ENCODE measurements at places on chromosomes 1 and 21.

DNA sequence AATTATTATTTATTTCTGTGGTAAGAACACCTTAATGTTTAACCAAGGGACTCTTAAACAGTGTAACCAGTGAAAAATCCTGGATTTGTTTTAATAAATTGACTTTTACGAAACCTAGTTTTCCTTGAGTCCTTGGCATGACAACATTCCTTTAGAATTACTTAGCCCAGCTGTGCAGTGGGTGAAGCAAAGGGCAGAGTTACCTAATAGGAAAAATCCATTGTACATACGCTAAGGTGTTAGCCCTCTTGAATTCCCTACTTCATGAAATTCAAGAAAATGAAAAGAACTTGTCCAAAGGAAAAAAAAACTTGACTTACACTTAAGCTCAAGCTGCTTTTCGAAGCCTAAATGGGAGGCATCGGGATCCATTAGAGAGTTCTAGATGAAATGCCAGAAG, 852.0 kb upstream of the ADAMTS5 start:
- no peak for DNase-seq

GRCh38 chr1:183019139-183019740, 4.0 kb upstream of the LAMC1 start:
- no peak for DNase-seq

GRCh38 chr1:60535713-60536112, 462.1 kb upstream of the C1orf87 start:
- no peak for DNase-seq

DNA sequence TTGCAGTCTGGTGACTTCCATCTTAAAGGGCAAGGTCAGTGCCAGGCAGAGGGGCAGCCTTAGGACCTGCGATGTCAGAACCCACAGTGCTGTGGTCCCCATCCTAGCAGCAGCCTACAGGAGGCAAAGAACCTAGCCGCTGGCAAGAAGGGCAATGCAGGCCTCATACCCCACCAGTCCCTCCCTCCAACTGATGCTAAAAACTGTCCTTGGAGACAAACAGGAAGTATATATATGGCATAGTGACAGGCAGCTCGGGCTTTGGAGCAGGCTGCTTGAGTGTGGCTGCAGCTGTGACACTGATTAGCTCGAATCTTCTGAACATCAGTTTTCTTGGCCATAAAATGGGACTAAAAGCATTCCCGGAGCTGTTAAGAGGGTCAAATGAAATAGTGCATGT, 156.0 kb upstream of the VAMP3 start:
- no peak for DNase-seq

DNA sequence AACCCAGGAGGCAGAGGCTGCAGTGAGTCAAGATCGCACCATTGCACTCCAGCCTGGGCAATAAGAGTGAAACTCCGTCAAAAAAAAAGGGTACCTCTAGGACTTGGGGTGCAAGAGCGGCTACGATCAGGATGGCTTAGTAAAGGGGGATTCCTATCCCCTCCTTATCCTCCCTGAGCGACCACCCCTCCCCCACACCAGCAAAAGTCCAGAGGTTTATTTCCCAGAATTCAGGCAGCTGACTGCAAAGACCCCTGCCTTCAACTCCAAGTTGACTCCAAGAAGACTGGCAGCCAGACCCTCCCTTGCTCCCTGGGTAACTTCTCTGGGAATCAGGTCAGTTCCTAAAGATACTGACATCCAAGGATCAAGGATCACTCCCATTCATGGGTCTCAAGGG, 12.4 kb upstream of the PRDM16 start:
- no peak for DNase-seq

DNA sequence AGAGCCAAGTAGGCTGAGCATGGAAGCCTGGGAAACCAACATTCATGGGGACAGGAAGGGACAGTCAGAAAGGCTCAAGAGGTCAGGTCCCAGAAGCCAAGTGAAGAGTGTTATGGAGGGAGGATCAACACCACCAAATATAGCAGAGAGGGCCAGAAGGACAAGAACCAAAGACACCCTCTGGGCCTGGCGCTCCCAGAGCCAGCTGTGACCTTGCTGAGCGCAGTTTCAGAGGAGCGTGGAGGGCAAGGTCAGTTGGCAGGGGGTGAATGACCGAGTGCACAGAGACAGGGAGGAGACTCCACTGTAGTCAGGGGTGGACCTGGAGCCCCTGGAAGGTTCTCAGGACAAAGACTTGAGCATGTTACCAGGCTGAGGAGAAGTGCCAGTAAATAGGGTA, 4.4 kb upstream of the ASCL5 start:
- DNase-seq: no peak

GRCh38 chr1:84771895-84772294, 81.6 kb upstream of the SSX2IP start:
- DNase-seq: no peak

DNA sequence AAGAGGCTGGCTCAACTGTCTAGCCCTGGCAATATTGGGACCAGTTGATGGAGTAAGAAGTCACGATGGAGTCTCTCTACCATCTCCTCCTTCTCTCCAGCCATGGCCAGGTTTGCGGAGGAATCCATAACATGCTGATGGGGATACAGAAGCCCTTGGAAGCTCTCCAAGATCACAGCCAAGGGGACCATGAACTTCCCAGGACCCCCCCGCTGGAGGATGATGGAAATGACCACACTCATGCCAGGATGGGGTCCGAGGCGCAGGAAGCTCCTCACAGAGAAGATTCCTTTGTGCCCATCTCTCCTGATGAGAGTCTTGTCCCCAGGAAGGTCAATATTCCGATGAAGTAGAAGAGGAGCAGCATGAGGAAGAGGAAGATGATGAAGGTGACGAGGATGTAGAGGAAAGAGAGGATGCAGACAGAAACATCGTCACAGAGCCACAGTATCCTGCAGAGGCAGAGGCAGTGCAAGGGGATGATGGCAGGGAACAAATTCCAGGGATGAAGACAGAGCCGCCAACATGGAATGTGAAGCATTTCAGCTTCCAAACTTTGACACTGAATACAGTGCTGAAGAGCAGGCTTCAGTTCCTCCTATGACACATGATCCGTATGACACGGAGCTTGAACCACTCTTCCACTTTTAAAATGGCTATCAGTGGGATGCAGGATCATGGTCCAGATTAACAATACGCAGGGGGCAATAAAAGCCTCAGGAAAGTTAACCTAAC, 57.9 kb upstream of the EDN2 start:
- DNase-seq: no peak

- DNase-seq: no peak
Measured at GRCh38 chr1:228911225-228912210, 176.2 kb downstream of the RHOU start.

DNA sequence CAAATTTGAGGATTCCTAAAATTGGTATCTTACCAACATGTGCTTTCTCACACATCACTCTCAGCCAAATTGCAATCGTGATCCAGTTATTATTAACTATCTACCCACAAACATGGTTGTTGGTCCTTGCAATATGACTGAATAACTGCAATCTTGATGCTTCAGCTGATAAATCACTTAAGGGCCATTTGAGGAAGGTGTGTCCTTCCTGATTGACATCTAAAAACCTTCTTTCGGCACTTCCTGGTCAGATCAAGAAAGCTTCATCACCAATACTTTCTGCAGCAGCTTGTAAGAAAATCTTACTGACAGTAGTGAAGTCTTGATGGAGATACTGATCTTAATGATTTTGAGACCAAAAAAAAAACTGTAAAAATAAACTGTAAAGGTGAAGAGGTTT, 48.5 kb upstream of the KCTD3 start:
- DNase-seq: no peak

DNA sequence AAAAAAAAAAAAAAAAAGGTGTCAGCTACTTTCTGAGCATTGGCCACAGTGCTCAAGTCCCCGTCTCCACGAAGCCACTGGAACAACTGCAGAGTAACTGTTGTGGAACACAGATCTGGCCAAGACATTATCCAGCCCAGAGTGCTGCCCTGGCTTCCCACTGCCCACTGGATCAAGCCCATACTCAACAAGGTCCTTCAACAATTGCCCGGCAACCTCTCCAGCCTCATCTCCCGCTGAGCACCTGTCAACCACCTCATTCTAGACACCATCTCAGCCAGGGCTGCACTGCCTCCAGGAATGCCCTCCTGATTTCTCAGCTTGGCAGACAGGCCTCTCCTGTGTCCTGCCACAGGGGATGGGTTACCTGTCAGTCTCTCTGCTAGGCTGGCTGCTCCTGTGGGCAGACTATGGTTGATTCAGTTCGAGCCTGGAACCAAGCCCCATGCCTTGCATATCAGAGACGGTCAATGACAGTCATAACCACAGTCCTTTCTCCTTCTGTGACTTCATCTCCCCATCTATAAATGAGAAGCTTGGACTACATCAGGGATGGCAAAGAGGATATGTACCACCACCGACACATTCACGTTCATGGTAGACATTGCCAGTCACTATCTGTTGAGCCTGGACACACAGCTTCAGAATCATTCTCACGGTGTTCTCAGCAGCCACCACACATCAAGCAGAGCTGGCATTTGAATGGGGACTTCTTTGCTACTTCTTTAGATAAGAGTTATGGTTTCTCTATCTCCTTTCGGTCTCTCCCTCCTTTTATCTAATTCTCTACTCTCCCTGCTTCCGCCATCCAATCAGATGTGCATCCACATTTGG, 76.9 kb downstream of the MRPL37 start:
- no peak for DNase-seq

- no peak for DNase-seq
Measured at GRCh38 chr1:67162954-67163353, 3.3 kb upstream of the IL23R start.

DNA sequence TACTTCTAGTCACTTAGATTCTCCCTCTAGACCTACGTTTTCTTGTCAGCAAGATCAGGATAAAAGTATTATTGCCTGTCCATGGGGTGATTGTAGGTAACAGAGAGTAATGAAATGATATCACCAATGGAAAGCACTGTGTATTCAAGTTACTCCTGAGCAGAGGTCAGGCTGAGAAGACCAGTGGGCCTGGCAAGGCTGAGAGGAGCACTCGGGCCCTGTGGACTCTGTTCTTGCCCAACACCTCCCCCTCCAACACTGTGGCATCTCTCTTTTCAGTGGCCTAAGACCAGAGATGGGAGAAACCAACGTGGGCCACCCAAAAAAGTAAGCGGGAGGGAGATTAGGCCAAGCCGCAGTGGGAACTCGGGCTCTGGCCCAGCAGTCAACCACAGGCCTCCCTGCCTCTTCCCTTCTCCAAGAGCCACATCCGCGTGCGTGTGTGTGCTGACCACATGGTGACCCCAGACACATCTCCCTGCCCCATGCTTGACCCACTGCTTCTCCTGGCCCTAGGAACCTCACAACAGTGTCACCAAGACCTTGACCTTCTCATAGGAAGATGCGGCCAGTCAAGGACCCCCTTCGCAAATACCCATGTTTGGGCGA, 12.3 kb downstream of the RORC start:
- DNase-seq: no peak

- no peak for DNase-seq
Measured at GRCh38 chr1:198726455-198726854, 87.6 kb downstream of the PTPRC start.

- no peak for DNase-seq
Measured at GRCh38 chr1:21689661-21690372, 20.7 kb upstream of the RAP1GAP start.

DNA sequence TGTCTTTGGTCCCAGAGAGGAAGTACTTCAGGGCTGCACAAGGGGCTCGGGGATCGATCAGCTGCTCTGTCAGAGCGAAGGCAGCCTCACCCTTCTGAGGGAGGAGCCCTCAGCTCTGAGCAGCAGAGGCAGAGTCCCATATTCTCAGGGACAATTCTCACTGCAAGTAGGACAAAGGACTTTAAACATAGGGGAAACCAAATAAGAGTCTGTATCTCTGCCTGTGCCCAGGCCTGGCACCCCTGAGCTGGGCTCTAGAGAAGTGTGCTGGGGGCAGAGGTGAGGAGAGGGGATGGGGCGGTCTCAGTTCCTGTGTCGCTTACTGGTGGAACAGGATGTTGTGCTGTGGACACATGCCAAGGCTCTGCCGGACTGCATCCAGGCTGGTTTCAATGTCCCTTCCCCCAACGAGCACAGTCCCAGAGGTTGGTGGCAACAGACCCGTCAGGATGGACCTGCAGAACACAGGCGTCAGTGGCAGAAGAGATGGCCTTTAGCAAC, 76.6 kb downstream of the ABCA4 start:
- DNase-seq: no peak

GRCh38 chr1:6287431-6287886, 26.6 kb upstream of the GPR153 start:
- no peak for DNase-seq

- no peak for DNase-seq
Measured at GRCh38 chr1:70633004-70633403, 221.9 kb downstream of the CTH start.

- no peak for DNase-seq
Measured at GRCh38 chr1:10402729-10403274, 3.9 kb downstream of the PGD start.

- DNase-seq: no peak
Measured at GRCh38 chr1:66380452-66381212, 153.3 kb upstream of the SGIP1 start.

DNA sequence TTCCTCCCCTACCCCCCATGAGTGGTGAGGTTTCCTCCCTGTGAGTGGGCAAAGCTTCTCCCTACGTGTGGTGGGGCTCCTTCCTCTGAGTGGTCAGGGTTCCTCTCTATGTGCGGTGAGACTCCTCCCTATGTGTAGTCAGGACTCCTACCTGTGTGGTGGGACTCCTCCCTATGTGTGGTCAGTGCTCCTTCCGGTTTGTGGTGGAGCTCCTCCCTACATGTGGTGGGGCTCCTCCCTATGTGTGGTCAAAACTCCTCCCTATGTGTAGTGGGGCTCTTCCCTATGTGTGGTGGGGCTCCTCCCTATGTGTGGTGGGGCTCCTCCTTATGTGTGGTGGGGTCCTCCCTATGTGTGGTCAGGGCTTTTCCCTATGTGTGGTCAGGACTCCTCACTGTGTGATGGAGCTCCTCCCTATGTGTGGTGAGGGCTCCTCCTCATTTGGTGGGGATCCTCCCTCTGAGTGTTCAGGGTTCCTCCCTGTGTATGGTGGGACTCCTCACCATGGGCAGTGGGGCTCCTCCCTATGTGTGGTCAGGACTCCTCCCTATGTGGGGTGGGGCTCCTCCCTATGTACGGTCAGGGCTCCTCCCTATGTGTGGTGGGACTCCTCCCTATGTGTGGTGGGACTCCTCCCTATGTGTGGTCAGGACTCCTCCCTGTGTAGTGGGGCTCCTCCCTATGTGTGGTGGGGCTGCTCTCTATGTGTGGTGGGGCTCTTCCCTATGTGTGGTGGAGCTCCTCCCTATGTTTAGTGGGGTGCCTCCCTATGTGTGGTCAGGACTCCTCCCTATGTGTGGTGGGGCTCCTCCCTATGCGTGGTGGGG, 29.1 kb downstream of the PRSS38 start:
- DNase-seq: no peak

DNA sequence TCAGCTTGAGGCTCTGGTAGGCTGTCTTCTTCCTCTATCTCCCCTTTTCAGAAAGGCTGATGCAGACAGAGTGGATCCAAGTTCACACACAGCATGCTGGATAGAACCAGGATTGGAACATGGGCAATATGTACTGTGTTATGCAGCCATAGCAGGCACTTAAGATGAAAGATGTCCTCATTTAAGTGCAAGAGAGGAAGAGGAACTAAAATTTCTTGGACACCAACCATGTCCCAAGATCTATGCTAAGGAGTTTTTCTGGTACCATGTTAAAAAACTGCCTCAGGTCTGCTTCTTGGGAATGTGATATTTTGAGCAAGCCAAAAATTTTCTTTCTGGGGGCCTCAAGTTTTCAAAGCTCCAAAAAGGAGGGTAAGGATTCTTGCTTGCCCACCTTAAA, 1.2 kb downstream of the SDHB start:
- no peak for DNase-seq

All from T-helper 1 cell (primary cell).